Renal cortex interstitium (tissue), 15 donors: ENCODE measurements at places on chromosomes 2 and 18. TPM values are rescaled to one million over a fixed set of nuclear protein-coding genes. Genes with fewer than 3 reads are reported as not detected.

Gene KCNS3
- 5.4 TPM for polyA plus RNA-seq

Gene CNTNAP5
- not detected for polyA plus RNA-seq

Gene TPGS2
- 116 TPM for polyA plus RNA-seq

Gene PLGLB2
- polyA plus RNA-seq: 3.2 TPM

Gene TMEM169
- polyA plus RNA-seq: 14.8 TPM

Gene OR6B2
- polyA plus RNA-seq: not detected

DNA sequence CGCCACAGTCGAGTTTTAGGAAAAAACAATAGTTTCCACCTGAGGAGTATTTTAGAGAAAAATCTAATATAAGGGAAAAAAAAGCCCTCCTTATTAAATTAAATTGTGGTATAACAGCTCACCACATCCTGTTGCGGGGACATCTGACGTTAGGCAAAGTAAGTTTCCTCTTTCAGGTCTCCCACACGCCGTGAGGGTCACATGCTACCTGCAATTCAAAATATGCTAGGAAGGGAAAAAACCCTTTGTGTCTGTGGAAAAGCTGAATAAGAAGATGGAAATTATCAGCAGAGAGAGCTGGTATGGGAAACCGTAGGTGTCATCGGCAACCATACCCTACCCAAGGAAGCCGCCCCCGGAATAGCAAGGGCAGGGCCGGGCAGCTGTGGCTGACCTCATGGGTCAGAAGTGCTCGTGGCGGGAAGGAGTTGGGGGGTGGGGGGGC, 128.0 kb downstream of the NFATC1 start:
- DNase-seq: no peak

DNA sequence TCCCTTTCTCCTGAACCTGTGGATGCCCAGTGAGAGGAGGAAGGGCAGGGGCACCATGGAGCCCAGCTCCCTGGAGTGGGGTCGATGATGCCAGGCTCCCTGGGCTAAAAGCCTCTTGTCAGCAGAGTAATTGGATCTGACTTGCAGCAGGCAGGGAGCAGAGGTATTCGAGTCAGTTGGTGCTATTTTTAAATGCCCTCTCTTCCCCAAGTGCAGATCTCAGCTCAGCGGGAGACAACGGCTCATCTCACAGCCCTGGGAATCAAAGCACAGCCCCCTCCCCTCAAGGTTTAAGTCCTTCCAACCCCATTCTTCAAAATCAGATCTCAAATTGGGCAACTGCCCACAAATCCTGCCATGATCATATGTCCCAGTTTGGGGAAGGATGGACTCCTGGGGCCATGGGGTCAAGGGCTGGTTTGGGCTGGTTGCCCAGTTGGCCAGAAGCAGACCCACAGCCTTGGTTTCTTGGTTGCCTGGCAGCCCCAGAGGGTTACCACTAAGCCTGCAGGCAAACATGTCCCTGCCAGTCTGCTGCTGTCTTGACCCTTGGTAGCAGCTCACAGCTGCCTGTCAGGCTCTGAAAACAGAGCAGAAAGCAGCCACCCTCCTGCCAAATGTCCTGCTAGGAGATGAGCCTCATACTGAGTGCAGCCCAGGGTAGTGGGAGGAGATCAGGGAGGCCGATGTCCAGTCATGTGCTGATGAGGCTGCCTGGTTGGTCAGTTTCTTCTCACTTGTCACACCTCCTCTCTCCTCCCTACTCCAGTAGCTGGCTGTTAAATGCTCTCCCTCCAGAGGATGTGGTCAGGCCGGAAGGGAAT, 244.9 kb downstream of the LOXHD1 start:
- no peak for DNase-seq

- DNase-seq: no peak
These were observed 27.8 kb upstream of the RHOB start for GRCh38 chr2:20419007-20419576.

DNA sequence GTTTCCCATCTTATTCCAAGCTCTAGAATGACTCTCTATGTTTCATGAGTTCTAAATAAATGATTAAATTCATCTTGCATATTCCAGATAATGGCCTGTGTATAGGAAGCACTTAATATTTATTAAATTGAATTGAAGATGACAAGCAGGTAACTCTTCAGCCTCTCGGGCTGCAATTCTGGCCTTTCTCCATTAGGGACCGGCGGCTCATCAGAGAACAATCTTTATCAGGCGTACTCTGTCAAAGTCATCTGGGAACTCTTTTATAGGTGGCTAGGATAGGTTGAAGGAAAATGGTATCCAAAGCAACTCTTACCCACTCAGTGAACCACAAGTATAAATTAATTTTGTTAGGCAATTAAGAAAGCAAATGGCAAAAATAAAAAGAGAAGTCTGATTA, 308.5 kb downstream of the NOL4 start:
- no peak for DNase-seq

DNA sequence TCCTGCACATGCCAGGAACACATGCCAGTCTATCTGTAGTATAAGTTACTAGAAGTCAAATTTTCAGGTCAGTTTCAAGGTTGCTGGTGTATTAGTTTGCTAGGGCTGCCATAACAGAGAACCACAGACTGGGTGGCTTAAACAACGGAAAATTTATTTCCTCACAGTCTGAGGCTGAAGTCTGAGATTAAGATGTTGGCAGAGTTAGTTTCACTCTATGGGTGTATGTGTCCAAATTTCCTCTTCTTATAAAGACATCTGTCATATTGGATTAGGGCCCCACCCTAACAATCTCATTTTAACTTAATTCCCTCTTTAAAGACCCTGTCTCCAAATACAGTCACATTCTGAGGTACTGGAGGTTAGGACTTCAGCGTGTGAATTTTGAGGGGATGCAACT, 26.5 kb downstream of the B3GNT7 start:
- no peak for DNase-seq

GRCh38 chr18:51137891-51138290, 59.6 kb downstream of the MEX3C start:
- no peak for DNase-seq
